Stimulated activated CD8-positive, alpha-beta memory T cell treated with anti-CD3 and anti-CD28 coated beads, Interleukin-4, amount 100 ng/mL, for 1 hour (primary cell): ENCODE measurements at places on chromosomes 1 and 21.
A peak's percentile ranks its signal among the peaks of the same experiment; 100 is the strongest.

- no peak for DNase-seq
Measured at GRCh38 chr1:159197561-159198557, 6.8 kb upstream of the ACKR1 start.

DNA sequence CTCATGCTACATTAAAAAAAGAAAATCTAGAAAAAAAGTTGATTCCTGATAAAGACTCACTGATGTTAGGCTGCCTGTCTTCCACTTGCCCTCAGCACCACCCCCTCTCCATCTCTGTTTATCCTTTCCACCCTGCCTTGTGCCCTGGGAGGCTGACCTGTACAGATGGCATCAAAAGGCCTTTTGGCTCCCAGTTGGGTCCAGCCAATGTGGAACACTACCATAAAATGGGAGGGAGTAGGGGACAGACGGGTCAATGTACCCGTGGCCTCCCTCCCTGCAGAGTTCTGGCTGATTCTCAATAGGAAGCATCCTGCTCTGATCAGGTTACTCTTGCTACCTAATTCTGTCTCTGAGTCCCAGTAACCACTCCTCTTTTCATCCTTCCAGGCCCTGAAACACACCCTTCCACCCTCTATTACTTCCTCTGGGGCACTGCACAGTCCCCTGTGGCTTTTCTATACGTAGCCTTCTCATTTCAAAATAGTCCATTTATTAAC is 300.0 kb downstream of the HHIPL2 start:
- no peak for DNase-seq

- no peak for DNase-seq
Measured at GRCh38 chr1:168924976-168925375, 181.5 kb upstream of the ATP1B1 start.

- DNase-seq, result no peak
Measured at GRCh38 chr1:231045286-231045685, 5.2 kb upstream of the FAM89A start.

DNA sequence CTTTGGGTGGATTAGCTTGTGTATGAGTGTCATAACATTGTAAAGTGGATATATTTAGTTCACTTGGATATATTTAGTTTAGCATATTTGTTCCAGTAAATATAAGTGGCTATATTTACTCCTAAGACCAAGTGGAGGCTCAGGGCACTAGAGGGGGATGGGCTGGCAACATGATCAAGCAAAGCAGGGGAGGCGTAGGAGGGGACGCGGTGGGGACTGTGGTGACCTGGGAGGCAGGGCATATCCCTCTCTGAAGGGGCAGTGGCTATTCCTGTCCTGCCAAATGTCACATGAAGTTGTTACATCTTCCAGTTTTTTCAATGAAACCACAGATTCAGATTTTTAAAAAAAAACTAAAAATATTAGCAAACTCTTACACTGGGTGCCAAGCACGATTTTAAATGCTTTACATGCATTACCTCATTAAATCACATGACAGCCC is 51.9 kb upstream of the EDN2 start:
- no peak for DNase-seq

GRCh38 chr1:163813251-163813650 is 491.5 kb downstream of the NUF2 start:
- no peak for DNase-seq

DNA sequence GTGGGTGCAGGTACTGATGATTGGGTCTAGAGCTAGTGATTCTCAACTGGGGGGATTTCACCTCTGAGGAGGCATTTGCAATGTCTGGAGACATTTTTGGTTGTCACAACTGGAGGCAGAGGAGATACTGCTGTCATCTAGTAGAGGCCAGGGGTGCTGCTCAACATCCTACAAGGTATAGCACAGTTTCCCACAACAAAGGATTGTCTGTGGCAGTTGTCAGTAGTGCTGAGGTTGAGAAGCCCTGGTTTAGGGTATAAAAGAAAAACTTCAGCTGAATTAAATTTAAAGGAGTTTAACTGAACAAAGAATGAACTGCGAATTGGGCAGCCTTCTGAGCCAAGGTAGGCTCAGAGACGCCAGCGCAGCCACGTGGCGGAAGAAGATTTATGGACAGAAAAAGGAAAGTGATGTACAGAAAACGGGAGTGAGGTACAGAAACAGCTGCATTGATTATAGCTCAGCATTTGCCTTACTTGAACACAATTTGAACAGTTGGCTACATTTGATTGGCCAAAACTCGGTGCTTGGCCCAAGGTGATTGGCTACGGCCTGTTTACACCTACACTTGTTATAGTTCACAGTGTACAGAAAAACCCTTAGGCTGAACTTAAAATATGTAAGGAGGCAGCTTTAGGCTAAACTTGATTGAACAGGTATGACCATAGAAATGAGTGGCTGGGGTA is 40.4 kb downstream of the MPZL1 start:
- no peak for DNase-seq

DNA sequence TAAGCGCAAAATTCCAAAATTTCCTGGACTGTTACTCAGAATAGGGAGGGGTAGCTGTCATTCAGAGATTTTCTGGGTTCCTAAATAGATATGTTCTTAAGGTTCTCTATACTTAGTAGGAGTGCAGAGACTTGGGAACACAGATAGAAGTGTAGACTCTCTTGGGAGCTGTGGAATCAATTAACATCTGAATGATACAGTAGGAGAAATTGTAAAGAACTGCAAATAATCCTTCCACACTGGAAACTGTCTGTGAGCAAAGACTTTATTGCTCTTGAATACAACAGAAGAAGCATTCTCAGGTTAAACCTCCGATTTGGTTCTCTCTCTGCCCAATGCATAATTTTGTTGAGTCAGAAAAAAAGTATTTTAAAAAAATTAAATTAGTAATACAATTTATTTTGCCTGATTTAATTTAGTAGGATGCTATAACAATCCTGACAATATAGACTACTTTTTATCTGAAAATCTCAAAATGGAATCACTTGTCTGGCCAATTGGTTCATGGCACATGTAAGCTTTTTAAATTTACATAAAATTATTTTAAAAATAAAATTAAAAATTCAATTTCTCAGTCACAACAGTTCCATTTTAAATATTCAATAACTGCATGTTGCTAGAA is 1754.3 kb downstream of the PLA2G4A start:
- no peak for DNase-seq

DNA sequence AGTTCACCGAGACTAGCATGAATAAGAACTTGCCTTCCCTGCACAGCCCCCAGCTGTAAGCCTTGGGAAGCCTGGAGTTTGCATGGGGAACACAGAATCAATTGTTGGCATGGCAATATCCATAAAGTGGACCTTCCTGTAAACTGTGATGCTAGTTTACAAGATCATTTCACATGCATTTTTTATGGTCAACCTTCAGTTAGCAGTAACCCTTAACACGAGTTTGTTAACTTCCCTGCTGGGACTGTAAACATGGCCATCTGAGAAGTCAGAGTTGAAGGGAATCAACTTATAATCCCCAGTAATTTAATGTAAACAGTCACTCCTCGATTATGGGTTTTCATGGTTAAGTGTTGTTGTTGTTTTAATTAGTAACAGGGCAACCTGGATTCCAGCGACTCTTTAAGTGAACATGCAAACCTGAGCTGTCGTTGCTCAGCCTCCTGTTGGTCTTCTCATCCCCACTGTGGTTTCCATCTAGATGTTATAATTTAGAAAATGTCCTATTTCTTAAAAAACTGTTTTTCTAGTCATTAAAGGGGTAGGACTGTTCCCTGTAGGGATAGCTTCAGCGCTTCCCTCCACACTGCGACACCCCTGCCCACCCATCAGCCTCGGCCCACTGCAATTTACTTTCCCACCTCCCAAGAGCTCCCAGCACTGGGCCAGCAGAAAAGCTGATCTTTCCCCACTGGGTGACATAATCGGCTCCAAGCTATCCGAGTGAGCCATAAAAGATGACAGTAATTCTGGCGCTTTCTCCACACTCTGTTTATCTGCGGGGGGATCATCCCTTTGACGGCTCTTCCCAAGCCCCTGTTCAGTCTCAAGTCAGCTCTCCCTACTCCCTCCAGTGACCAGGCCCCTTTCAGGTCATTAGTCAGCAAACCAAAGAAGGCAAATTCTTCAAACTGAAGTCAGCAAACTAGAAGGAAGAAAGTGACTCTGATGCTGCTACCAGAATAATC is 107.6 kb upstream of the IPO9 start:
- DNase-seq, result no peak

- no peak for DNase-seq
Measured at GRCh38 chr1:233444484-233444883, 117.0 kb downstream of the MAP3K21 start.

GRCh38 chr1:245079021-245079609 is 75.7 kb upstream of the KIF26B start:
- no peak for DNase-seq

- no peak for DNase-seq
Measured at GRCh38 chr1:18211764-18212163, 104.2 kb downstream of the IGSF21 start.

GRCh38 chr1:6287029-6287428 is 26.1 kb upstream of the GPR153 start:
- no peak for DNase-seq

- no peak for DNase-seq
Measured at GRCh38 chr1:67489643-67490042, 59.4 kb upstream of the SERBP1 start.

DNA sequence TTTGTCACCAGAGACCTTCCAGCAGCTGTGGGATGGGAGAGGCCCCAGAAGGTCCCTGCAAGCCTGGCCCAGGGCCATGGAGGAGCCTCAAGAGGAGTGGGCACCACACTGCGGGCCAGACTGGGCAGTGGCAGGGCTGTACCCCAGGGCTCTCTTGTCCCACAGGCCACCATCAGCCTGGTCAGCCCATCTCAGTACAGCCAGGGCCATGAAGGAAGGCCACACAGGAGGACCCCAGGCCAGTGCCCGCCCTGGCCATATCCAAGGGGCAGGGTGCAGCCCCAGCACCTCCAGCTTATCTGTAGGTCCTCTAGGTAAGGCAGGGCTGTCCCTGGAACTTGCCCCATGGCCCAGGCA is 3.1 kb upstream of the GNB1 start:
- DNase-seq, result no peak

DNA sequence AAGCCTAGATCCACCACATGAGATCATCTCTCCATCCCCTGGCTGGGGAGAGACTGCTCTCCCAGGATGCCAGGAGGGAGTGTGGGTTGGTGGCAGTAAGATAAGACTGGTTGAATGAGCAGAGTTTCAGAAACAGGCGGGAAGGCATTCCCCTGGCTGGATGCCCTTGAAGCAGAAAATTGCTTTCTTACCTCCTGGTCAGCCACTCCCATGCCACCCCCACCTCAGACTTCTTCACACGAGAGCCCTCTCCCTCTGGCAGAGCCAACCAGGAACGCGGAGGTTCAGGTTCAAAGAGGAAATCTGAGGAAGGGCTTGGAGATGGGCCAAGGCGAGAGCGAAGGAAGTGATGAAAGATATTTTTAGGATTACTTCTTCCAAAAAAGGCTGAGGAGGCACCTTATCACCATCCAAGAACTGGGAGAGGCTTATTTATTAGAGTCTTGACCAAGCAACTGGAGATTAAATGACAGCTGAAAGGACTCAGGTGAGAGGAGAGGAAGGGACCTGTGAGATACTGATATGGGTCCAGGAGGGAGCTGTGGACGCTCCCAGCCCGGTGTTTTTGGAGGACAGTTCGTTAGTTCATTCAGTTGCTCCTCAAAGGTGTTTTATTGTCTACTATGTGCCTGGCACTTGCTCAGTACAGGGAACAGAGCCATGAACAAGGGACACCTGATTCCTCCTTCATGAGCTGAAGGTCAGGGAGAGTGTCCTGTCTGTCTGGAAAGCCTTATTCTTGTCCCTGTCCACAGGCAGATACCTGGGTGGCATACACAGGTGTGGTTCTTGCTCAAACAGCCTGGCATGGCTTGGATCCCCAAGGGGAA is 18.9 kb upstream of the SLC26A9 start:
- no peak for DNase-seq

- DNase-seq, result peak; percentile 32
Measured at GRCh38 chr1:58903514-58904298, 119.9 kb upstream of the JUN start.

- no peak for DNase-seq
Measured at GRCh38 chr1:183330335-183330734, 87.8 kb downstream of the NMNAT2 start.

DNA sequence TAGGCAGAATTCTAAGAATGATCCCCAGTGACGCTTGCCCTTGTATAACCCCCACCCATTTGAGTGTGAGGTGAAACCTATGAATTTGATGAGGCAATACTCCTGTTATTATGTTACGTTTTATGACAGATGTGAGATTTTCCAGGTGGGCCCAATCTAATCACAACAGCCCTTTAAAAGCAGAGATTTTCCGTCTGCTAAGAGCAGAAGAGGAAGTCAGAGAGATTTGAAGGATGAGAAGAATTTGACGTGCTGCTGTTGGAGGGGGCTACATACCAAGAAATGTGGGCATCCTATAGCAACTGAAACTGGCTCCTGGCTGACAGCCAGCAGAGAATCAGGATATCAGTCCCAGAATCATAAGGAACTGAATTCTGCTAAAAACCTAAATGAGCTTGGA is 2.4 kb upstream of the SLC19A2 start:
- DNase-seq, result no peak

- no peak for DNase-seq
Measured at GRCh38 chr1:11147197-11147770, 41.9 kb upstream of the ANGPTL7 start.

- DNase-seq, result no peak
Measured at GRCh38 chr1:18575620-18576019, 55.0 kb upstream of the PAX7 start.

DNA sequence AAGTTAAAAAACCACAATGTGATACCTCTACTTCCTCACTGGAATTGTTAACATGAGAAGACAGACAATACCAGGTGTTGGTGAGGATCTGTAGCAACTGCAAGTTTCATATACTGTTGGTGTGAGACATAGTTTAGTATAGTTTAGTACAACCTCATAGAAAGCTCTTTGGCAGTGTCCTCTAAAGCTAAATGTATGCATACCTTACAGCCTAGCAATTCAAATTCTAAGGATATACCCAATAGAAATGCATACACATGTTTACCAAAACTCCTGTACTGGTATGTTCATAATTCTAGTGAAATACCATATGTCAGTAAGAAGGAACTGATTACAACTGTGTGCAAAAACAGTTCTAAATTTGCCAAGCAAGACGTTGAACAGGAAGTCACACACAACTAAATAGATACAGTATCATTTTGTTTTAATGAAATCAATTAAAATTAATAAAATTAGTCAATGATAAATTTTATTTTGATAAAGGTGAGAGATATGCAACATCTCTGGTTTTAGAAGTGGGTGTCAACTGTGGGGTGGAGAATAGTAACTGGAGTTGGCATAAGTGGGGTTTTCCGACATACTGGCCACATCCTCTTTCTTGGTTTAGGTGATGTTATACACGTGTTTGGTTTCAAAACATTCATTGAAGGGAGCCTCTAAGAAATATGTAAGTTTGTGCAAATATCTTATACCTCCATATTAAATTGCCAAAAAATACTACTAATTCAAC is 450.7 kb downstream of the PTPRC start:
- DNase-seq, result peak; percentile 5

GRCh38 chr1:94063379-94063778 is 57.6 kb downstream of the ABCA4 start:
- DNase-seq, result no peak
